ENCODE measurements at places on chromosomes 13 and 19.

DNA sequence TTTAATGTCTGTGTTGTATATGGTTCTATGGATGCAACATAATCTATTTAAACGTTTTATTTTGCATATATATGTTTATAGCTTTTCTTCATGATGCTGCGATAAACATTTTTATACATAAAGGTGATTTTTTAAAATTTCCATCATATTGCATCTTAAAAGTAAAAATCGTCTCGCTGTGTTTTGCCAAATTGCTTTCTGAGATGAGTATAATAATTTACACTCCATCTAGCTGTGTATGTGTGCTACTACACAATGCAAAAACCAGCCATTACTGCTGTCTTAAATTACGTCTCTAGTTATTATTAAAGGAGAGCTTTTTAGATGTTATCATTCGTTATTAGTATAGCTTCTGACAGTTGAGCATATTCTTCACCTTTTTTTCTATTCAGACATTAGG lies 37.2 kb downstream of the METTL21C start:
- DNase-seq = no peak

GRCh38 chr19:29928831-29929230 lies 13.2 kb upstream of the URI1 start:
- DNase-seq = no peak

DNA sequence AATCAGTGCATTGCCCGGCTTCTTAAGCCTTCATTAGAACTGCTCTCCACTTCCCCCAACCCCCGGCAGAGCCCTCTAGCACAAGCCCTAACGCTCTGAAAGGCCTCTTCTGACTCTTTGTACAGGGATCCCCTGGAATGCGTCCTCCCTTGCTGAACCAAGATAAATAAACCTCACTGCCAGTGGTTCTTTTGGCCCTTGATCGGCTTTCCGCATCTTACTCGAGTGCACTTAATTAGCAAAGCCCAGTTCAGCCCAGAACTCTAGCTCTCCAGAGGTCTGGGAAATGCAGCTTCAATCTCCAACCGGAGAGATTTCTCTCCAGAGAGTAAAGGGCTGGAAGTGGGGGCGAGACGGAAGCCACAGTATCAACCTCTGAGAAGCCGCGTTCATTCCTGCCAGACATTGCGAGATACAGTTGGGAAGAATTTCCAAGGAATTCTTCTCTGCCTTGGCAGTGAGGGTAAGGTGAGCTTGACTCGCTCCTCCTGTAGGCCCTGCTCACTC lies 8.7 kb upstream of the ZNF444 start:
- no peak for DNase-seq

DNA sequence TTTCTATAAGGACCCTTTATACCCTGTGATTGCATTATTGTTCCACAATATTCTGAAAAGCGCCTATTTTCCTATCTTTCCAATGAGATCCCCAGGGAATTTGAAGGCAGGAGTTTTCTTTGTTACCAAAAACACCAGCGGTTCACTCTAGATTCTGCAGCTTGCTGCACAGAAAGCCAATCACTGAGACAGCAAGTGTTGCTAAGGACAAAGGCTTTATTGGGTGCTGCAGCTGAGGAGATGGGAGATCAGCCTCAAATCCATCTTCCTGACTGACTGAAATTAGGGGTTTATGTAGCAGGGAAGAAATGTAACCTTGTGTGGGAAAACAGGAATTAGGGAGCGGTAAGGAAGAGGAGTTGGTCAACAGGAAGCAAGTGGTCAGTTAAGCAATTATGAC lies 42.6 kb upstream of the MYO16 start:
- DNase-seq = no peak

DNA sequence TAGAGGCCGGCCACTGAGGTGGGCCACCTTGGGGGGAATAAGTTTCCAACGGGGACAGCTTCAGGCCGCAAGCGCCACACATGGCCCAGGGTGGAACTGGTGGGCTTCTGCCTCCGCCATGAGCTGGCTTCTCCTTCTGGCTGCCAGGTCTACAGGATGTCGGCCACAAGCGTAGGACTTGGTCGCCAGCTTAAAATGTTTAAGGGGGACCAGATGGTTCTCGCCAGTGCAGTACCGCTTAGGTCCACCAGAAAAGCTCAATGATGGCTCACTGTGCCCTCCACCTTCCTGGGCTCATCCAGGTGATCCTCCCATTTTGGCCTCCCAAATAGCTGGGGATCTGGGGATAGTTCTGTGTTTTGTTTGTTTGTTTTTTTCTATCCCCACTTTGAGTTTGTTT lies 38.7 kb upstream of the ZNF254 start:
- no peak for DNase-seq

DNA sequence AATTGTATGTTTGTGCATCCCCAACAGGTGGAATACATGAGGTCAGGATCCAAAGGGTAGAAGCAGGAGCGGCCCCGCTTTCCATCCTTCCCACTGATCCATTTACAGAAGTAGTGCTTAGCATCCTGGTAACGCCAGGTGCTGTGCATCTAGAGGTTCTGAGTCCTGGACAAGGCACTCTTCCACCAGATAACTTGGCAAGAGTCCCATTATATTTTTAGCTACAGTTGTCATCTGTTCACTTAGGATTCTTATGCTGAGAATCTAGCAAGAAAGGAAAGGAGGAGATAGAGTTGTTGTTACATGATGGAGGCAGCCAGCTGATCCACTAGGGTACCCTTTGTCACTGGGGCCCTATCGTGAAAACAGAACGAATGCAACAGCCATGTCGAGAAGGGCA lies 389.5 kb upstream of the ZNF507 start:
- DNase-seq = no peak

DNA sequence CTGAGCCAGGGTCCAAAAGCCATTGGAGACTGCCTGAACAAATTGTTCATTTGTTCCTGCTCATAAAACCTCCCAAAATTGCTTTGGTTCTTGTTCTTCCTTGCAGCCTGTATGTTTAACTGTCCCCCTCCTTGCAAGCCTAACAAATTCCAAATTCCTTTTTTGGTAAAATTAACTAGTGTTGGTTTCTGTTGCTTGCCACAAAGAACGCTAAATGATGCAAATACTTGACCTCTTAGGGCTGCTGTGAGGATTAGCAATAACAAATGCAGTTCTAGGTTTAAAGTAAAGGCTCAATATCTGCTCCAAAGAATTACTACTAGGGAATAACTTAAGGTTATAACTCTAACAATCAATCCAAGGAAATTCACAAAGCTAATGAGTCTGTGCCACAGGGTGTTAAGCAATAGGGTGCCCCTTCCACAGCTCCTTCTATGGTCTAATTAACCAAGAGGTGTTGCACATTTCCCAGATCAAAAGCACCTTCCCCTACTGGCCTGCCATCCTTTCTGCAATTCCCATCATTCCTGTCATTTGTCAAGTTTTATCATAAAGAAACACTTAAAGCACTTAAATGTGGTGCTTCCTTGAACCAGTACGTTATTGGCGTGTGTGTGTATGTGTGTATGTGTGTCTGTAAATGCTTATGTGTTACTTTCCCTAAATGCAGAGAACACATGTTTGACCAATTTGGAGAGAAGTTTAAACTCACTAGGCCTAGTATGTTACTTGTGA lies 110.2 kb downstream of the RAP2A start:
- no peak for DNase-seq

DNA sequence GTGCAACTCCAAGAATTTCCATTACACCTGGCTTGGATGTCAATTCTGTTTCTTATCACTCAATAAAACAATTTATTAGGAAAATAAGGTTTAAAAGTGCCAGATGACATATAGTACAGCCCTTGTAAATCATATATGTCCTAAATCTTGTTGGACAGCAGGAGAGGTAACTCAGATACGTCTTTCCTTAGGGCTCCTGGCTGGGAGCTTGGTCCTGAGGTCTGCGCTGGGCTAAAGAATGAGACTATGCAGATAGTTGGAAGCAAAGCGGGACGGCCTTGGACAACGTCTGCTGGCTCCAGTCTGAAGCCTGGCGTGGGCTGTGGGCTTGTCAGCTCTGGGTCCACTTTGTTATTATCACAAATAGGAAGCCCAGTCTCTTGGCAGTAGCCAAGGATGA lies 377.0 kb downstream of the DLEU7 start:
- DNase-seq = no peak

DNA sequence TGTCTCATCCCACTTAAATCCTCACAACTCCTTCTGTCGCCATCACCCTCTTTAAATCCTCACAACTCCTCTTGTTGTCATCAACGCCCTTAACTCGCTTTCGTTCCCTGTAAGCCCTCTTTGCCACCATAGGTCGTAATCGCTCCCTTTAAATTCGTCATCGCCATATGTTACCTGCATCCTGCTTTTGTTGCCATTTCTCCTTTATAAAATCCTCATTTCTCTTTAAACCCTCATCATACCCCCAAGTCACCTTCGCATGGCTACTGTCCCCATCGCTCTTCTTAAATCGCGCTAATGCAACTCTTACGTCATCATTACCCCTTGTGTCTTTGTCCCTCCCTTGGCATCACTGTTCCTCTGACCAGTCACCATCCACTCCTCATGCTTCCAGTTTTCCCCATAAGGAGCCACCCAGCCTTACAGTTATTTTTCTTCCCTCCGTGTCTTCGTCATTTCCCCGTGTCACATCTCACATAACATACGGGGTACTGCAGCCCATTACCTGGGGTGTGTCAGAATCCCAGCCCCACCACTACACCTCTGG lies 539 bp downstream of the PLD3 start:
- no peak for DNase-seq

GRCh38 chr13:44040070-44040817 lies 160.5 kb downstream of the LACC1 start:
- no peak for DNase-seq

GRCh38 chr13:34308725-34309124 lies 490.8 kb downstream of the RFC3 start:
- no peak for DNase-seq

DNA sequence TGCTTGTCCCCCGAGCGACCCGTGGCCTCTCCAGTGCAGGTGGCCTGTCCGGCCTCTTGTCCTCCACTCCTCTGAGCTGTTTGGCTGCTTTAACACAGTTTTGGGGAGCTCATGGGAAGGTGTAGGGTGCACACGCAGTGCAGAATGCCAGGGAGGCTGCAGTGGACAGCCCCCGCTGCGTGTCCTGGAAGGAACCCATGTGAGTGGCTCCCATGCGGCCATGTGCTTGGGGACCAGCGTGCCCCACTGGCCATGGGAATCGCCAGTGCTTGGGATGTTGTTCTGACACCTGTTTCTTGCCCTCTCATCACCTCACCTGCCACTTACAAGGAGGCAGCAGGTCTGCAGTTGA lies 22.6 kb upstream of the F7 start:
- no peak for DNase-seq

DNA sequence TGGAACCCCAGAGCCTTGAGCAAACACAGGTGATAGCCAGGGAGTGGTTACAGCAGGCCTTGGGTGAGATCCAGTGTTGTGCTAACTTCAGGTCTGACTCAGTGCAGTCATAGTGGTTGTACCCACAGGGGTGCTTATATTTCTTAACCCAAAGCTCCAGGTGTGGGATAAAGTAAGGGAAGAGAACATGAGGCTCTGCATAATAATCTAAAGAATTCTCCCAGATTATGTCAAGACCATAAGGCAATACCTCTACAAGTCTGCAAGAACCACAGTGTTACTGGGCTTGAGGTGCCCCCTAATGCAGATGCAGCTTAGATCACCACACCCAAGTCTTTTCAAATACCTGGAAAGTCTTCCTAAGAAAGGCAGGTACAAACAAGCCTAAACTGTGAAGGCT lies 485.4 kb downstream of the RFC3 start:
- DNase-seq = no peak

DNA sequence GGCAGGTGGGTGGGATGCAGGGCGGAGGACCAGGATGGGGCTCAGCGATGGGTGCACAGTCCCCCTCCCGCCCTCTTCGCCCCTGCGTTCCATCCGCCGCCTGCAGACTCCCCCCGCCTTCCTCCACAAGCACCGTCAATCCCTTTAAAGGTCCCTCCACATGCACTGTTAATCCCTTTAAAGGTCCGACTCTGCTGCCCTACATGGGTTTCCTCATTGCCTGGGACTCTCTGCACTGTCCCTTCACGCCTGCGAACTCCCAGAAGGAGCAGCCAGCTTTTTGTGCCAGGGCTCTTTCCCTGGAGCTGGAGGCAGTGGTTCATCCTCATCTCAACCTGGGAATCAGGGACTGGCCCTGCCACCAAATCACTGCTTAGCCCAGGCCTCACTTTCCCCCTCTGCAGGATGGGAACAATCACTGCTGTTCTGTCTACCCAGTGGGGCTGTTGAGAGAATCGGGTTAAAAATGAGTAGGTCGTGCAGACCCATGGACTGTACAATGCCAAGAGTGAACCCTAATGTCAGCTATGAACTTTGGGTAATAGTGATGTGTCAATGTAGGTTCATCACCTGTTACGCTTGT lies 20.4 kb downstream of the ZNF574 start:
- no peak for DNase-seq

DNA sequence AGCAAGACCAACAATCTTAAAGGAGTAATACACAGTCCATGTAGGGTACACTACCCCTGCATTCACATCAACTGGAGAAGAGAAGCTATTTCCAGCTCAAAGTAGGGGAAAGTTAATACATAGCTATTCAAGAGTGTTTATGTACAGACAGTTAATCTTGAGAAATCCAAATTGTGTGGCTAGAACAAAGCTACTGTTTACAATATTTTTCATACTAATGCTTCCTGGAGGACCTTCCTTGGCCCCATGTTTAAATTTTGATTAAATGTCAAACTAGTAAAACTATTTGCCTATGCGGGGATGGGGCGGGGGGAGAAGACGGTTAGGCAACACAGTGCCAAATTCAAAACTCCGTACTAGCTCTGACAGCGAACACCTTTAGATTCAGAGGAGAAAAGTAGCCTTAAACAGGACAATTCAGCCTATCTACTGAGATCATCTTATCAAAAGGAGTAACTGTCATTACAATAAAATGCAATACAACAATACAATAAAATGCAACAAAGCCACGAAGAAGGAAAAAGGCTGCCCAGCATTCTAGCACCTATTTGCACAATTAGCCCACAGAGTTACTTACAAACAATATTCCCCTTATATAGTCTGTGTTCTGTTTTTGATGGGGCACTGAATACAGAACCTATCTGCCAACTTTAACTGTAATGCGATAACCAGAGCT lies 29.1 kb downstream of the BRD4 start:
- DNase-seq = no peak

GRCh38 chr19:35509861-35510625 lies 3.4 kb downstream of the DMKN start:
- DNase-seq = peak; percentile 92

DNA sequence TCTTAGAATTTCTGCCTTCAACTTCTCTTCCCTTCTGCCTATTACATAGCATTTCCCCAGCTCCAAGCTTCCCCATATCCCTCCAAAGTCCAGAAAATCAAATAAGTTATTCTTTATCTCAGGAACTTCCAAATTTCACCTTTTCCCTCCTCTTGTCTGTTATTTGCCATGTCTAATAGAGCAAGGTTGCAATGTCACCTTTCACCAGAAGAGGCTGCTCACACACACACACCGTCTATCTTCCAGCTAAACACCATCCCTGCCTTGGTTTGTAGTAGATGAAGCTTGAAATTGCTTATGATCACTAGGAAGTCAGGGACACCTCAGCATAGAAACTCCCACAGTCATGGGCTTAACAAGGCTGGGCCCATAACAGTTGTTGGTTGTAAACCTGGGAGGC lies 48.4 kb downstream of the ZNRF4 start:
- DNase-seq = no peak

DNA sequence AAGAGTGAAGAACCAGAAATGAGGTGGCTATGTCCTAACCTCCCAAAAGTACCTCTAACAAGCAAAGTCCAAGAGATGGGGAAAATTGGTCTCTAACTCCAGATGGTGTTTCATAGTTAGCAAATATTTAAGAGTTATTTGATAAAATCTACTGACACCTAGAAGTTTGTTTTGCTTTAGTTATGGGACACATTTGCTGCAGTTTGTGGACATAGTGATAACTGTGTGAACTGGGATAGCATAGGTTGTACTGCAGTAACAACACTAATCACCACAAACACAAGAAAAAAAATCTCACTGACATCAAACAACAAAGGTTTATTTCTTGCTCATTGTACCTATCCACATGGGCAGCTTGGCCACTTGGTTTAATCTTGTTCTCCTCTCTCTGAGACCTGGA lies 965.0 kb upstream of the SPRY2 start:
- DNase-seq = no peak

All from HEK293T (cell line).